Fibroblast of skin of left quadriceps (primary cell): ENCODE measurements at places on chromosomes 11 and 22.
A peak's percentile ranks its signal among the peaks of the same experiment; 100 is the strongest.

GRCh38 chr11:44290208-44290607 lies 19.7 kb downstream of the ALX4 start:
- DNase-seq = no peak

- DNase-seq = no peak
These were observed 21.2 kb downstream of the MS4A4E start for GRCh38 chr11:60221692-60222091.

DNA sequence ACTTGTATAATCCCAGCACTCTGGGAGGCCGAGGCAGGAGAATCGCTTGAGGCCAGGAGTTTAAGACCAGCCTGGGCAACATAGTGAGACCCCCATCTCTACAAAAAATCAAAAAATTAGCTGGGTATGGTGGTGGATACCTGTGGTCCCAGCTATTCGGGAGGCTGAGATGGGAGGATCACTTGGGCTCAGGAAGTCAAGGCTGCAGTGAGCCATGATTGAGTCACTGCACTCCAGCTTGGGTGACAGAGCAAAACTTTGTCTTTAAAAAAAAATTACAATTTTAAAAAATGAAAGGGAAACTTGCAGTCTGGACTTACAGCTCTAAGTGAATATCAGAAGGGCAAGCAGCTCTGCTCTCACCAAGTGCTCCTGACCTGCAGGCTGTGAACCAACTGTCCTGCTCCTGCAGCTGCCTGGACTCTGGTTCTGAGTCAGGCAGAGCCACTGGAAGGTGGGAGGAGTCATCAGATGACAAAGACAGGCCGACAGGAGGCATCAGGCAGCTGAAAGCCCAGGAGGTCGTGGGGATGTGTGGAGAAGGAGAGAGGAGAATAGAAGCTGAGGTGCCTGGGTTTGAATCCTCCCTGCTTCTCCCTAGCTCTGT lies 9.6 kb downstream of the SMTNL1 start:
- no peak for DNase-seq

DNA sequence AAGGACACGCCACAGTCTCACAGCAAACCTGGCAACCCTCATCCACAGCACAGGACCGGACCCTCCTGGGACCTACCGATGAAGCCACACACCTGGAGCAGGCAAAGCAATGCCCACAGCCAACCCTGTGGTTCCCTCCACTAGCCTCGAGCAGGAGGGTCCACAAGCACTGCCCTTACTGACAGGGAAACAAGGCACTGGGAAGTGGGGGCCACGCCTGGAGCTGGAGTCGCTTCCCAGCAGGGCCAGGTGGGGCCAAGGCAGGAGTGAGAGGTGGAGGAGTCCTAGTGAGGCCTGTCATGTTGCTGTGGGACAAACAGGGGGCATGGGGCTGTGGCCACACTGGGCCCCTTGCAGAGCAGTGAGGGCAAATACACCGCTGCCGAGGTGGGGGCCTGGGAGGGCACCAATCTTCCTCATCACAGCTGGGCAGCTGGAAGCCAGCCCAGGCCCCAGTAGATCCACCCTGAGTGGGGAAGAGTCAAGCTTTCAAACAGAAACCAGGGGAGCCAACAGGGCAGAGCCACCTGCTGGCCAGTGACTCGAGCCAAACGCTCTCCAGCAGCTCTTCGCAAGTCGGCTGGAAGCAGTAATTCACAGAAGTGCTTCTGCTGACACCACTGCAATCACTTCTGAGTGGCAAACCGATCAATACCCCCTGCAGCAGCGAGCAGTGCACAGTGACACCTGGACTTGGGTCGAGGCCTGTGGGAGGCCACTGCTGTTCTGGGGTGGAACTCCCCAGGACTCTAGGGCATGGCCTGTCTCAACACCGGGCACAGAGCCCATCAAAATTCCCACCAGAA lies 13.7 kb downstream of the SULT4A1 start:
- no peak for DNase-seq

- no peak for DNase-seq
These were observed 188.4 kb downstream of the ADAMTS15 start for GRCh38 chr11:130636722-130637464.

GRCh38 chr11:36222831-36223635 lies 66.2 kb downstream of the COMMD9 start:
- DNase-seq = no peak

DNA sequence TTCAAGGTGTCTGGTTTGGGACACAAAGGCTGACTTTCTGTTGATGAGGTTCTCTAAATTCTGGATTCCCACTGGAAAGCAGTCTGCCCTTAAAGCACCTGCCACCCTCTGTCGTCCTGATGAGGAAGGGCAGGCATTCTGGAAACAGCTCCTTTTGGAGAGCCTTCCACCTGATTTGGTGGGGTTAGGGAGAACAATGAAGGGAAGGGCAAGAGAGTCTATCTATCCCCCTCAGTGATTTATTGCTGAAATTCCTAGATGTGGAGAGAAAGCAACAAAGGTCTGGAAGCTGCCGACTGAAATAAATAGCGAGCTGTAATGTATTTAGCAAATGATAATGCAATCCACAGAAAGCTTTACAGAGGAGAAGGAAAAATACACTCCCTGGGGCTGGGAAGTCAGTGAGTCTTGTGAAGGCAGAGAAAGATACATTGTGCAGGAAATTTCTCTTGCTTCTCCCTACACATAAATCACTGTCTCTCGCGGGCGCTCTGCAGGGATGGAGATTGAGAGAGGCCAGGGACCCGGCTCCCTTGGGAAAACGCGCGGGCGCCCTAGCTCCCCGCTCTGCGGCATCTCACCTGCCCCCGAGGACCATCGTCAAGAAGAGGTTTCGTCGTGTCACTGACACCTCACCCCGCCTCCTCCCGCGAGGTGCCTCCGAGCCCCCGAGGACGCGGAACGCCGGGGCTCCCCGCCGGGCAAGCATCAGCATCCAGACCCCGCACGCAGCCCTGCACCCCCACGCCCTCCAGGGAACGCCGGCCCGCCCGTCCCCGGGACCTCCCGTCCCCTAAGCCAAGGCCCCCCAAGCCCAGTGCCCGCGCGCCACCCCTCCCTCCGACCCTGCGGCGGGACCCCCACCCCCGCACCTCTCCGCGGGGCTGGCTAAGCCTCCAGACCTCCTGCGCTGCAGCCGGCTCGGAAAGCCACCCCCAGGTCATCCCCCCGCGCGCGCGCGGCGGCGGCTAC lies 673 bp downstream of the CDON start:
- no peak for DNase-seq

DNA sequence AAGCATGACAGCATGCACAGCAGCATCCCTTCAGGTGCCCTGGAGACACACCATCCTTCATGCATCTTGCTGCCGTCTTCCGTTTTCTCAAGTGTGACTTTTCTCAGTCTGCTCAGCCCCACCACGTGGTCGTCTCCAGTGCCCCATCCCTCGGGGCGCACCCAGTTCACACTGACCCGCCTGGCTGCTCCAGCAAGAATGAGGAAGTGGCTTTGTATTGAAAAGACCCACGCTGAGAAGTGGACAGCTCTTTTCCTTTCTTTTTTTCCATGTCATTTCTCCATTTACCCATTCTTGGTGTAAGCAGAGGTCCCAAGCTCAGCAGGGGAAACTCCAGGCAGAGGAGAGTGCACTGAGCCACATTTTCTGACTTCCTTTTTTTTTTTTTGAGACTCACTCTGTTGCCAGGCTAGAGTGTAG lies 14.5 kb downstream of the SERPINH1 start:
- DNase-seq = no peak

DNA sequence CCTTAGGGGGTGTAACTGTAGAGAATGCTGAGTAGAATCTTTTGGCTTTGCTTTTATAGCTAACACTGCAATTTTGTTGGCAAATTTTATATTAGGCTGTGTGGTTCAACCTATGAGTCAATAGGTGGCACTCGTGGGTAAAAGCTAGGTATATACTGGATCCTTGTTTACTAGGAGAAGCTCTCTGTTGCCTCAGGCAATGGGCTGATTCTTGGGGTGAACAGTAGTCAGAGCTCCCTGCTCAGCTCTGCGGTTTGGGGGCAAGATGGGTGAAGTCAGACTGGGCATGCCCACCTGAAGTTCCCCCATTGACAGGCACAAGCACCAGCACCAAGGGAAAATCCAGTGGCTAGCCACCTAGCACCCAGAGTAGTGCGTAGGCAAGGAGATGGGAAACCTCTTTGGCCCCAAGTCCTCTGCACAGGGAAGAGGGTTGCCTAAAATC lies 238.7 kb downstream of the FAM181B start:
- no peak for DNase-seq

- DNase-seq = no peak
These were observed 86.8 kb downstream of the TEAD1 start for GRCh38 chr11:12761029-12761428.

DNA sequence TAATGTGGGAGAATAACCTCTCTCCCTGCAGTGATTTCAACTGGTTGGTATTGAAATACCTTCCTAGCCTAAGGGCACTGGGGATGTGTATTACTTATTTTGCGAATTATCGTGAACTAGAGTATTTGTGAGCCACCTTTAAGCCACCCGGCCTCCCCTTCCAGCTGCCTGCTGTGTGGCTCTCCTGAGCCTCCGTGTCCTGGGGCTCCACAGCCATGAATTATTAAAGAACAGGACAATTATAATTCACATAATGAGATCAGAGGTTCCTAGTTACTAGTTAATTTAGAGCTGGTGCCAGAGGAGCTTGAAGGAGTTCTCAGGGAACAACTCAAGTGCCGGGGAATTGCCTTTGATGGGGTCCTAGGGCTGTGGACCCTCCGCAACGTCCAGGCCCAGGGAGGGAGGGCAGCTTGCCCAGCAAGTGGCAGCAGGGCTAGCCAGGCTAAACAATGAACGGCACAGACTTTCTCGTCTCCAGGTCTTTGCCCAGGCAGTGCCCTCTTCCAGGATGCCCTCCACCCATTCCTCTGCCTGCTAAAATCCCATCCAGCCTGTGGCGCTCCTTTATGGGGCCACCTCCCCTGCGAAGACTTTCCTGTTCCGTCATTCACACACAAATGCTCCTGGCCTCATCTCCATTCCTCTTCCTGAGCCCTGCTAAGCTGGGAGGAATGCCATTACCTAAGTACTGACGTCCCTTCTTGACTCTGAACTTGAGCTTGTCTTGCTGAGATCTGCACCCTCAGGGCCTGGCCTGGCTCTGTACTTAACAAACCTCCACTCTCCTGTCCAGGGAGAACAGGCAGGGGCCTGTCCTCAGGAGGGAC lies 91.5 kb downstream of the RTL6 start:
- no peak for DNase-seq

DNA sequence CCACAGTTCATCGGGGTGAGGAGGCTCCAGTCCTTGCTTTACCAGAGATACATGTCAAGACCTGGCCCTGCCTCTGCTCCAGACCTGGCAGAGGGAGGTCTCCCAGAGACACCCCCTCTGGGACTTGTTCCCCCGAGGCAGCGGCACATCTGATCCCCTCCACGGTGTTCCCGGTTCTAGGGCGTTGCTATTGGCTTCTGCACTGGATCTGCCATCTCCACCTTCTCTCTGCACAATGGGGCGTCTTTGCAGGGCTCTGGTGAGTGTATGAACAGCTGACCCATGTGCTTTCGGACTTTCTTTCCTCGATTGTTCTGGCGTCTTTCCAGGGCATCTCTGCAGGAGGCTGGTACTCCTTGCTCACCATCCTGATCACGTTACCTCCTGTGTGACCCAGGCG lies 930.4 kb downstream of the TBC1D22A start:
- DNase-seq = no peak

- DNase-seq = no peak
These were observed 547.1 kb downstream of the RAB38 start for GRCh38 chr11:87628026-87628580.

DNA sequence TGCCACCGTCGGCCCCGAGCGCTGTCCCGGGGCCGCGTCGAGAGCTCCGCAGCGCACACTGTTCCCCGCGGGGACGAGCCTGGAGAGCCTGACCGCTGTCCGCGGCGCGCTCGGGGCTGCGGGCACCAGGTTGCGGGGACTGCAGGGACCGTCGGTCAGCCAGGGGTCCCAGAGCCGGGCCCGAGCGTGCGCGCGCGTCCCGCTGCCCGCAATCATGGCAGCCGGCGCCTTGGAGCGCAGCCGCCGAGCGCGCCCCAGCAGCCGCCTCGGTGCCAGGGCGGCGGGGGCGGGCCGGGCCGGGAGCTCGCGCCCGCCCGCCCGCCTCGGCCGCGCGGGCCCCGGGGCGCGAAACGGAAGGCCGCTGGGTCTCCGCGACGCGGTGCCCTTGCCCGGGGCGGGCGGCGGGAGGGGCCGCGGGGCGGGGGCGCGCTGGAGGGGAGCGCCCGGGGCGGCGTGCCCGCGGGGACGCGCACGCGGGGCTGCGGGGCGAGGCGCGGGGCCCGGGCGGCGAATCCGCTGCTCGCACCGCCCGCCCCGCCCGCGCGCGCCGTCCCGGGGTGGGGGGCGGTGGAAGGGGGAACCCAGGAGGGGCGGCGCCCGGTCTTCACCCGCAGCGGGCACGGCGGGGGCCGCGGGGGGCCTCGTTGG lies 79.4 kb upstream of the PPARA start:
- peak; percentile 61 for DNase-seq

GRCh38 chr11:93904716-93905115 lies 54.3 kb upstream of the VSTM5 start:
- DNase-seq = no peak

DNA sequence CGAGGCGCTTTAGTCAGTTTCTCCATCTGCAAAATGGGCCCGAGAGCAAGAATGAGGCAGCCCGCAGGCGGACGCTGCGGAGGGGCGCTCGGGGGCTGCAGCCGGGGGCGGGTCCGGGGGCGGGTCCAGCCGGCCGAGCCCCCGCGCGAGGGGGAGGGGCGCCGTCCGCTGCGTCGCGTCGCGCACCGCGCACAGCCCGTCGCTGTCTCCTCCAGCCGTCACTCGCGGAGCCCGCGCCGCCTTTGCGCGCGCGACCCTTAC lies 282 bp downstream of the PC start:
- DNase-seq = no peak

GRCh38 chr11:106917973-106918372 lies 100.3 kb downstream of the GUCY1A2 start:
- no peak for DNase-seq
